ENCODE measurements at places on chromosomes 5 and 9.

- no peak for DNase-seq
Observed at GRCh38 chr5:10699987-10700386, 61.0 kb downstream of the DAP start.

- DNase-seq = no peak
Observed at GRCh38 chr5:7325975-7326913, 69.7 kb upstream of the ADCY2 start.

DNA sequence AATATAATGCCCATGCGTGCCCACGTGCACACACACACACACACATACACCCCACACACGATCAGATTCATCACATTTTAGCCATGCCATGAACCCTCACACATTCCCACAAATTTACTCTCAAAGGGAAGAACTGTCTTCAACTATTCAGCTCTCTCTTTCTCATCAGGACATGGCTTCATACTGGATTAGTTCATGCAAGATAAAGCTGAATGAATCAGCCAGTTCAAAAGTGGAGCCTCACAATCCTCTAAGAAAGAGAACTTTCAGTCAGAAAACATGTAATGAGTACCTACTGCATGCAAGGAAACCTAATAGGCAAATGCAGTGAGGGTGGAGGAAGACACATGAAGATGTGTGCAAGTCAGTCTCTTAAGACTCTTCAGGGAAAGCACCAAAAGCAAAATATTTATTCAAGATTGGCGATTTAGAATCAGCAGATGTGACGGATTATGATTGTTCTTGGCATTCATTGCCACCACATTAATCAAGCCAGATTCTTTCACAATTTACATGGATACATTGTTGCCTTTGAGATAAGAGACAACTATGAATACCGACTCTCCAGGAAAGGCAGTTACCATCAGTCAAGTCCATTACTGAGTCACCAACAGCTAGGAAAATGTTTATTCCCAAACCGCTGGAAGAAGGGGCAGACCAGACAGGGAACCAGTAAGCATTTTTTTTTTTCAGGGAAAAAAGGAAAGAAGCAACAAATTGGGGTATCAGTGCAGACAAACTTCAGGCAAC lies 30.3 kb upstream of the PUM3 start:
- no peak for DNase-seq

- DNase-seq = no peak
Observed at GRCh38 chr9:131028221-131028884, 19.4 kb downstream of the LAMC3 start.

DNA sequence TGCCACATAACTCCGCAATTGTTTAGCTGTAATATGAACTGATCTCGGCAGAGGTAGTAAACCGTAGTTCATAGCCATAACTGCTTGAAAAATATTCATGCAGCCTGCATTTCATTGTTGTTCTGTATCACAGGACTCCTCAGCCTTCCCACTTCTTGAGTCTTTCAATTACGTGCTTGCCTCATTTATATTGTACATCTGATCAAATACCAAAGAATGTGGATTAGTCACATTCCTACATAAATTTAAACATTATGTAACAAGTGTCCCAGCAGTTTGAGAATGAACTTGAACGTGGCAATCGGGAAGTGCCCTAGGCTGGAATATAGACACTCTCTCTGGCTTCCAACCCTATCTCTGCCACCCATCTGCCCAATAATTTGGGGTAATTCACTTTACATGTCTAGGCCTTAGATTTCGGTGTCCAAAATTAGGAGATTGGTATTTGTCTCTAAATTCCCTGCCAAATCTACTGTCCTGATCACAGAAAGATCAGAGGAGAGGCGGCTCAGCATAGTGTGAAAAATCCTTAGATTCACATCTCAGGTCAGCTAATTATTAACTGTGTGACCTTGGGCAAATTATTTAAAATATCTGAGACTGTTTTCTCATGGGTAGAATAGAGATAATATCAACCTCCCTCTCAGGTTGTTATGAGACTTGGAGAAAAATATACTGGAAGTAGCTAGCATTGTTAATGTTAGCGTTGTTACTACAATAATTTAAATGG lies 215.1 kb upstream of the RFX3 start:
- no peak for DNase-seq

- DNase-seq = no peak
Observed at GRCh38 chr9:89632736-89633135, 27.9 kb downstream of the GADD45G start.

DNA sequence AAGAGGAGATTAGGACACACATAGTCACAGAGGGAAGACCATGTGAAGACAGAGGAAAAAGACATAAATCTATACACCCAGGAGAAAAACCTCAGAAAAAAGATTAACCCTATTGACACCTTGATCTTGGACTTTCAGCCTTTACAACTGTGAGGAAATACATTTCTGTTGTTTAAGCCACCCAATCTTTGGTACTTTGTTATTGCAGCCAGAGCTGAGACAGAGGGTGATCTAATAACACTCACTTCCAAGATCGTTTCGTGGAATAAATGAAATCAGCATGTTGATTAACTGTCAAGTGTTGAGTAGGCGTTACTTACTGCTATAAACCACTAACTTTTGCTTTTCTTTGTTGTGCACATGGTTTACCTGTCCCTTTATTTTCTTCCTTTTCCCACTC lies 361.2 kb upstream of the RIOK2 start:
- no peak for DNase-seq

DNA sequence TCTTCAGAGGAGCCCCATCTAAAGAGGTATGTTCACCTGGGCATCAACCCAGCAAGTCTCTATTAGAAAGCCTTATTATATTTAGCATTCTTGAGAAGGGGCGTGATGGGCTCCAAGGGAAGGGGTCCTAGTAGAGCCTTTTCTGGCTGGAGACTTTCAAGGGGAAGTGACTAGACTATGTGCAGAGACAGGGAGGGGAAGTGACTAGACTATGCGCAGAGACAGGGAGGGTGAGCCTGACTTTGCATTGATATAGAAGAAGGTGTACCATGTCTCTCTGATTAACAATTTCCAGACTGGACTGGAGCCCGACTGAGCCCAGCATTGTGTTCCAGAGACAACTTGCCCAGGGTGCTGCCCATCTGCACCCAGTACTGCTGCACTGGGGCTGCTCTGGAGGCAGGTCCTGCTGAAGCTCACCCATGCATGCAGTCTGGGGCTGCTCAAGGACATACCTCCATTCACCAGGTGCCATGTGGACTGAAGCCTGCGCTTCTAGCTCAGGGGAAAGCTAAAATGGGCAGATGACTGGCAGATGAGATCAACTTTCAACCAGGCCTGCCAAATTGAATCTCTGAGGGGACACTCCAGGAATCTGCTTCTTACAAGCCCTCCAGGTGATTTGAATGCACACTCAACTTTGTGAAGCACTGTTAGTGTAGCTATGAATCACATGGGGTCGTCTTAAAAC lies 83.0 kb upstream of the GNA14 start:
- no peak for DNase-seq

DNA sequence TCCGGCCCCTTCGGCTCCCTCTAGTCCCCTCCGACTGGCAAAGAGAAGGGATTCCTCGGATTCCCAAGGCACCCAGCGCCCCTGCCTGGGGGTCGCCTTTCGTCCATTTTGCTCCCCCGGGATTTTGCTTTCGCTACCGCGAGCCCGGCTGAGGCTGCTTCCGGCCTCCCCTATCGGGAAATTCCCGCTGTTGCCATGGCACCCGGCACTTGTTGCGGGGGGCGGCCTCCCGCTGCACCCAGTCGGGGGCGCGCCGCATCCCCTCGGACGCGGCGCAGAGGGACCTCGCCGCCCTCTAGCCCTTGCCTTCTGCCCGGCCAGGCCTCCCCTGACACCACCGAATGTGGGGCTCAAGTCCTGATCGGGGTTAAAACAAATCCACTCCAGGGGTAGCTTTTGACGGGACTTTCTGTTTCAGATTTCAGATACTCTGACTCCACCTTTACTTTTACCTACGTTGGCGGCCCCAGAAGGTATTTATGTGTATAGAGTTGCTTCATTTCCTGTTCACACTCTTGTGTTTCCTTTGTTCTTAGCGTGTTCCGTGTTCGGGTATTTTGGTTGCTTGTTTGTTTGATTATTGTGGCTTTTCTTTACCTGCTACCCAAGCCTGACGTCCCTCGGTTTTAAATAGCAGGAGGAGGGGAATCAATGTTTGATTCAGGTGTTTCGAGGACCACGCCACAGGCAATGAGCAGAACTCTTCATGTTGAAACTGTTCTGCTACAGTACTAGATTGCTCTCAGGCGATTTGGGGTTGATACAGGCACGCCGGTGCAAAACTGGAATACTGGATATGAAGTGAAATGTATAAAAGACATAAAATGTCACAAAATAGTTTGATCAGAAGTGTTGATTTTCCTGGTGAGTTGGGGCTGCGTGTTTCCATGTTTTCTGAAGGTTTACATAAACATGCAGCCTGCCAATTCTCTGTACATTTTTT lies 1.5 kb downstream of the PARP8 start:
- no peak for DNase-seq

- no peak for DNase-seq
Observed at GRCh38 chr5:140355546-140355945, 4.4 kb upstream of the SLC4A9 start.

- no peak for DNase-seq
Observed at GRCh38 chr5:120599576-120599975, 135.5 kb downstream of the PRR16 start.

- no peak for DNase-seq
Observed at GRCh38 chr5:178564397-178564796, 25.8 kb downstream of the COL23A1 start.

GRCh38 chr5:10452768-10453331 lies 11.2 kb downstream of the ROPN1L start:
- DNase-seq = no peak

GRCh38 chr5:17269201-17269600 lies 51.8 kb downstream of the BASP1 start:
- DNase-seq = no peak

DNA sequence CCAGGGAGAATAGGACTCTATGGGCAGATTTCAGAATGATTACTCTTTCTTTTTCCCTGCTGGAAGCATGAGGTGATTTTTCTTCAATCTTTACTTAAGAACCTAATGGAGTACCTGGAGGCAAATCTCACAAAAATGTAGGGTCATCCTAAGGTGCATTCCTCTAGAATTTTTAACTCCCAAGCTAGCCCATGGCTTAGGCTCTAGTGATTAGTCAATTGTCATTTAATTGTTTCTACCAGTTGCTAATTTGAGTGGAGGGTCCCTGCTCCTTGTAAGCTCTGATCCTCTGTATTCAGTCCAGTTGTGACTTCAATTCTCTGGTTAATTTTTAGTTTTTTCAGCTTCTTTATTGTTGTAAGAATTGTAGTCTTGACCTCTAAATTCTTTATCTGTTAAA lies 467.0 kb downstream of the HTR1A start:
- DNase-seq = no peak

- no peak for DNase-seq
Observed at GRCh38 chr9:73423891-73424290, 272.2 kb downstream of the ANXA1 start.

DNA sequence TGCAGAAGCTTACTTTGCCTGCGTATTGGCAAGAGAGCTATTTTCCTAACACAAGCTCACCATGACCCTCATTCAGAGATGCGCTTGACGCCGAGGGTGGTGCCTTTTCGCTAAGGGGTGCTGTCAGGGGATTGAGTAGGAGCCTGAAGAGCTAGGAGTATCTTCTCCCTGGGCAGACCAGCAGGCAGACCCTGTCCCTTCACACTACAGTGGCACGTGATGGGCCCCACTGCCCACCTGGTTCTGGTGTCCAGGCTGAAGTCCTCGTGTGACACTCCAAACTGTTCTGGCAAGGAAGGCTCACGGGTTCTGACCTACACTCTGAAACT lies 198.3 kb downstream of the AUH start:
- no peak for DNase-seq

DNA sequence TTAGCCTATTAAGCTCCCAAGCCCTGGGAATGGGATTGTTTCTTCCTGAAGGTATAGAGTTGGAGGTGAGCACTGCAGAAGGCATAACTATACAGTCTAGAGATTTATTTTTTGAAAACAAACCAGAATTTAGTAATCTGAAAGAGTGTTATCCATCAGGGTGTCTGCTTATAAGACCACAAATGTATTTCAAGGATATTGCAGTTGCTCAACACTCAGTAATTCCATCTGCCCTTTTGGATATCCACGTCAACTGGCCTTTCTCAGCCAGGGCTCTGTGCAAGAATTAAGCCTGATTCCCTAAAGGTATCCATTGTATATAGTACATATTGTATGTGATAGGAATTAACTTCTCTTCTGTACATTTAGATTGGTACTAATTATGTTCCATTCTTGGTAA lies 15.0 kb upstream of the IL31RA start:
- no peak for DNase-seq

DNA sequence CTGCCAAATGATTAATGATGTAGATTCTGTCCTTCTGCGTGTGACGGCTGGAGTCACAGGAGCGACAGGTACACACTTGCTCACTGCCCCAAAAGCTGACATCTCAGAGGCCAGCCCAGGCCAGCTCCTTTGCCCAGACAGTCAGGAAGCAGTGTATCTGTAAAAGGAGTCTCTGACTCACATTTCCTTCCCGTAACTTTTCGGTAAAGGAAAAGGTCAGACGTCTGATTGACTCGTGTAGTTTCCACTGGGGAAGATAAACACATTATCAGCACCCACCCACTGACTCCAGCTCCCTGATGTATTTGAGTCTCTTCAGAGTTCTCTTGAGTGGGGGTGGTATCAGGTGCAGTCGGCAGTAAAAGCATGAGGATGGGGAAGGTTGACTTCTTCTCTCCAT lies 64.4 kb upstream of the WWC1 start:
- DNase-seq = no peak

- DNase-seq = no peak
Observed at GRCh38 chr5:96079075-96079474, 117.4 kb upstream of the ELL2 start.

- DNase-seq = no peak
Observed at GRCh38 chr9:32703635-32704034, 68.2 kb upstream of the TAF1L start.

All from thoracic aorta (tissue), 2 donors.